ENCODE measurements at places on chromosomes 11 and 22. TPM values are rescaled to one million over a fixed set of nuclear protein-coding genes. Genes with fewer than 3 reads are reported as not detected.

The P2RX3 gene
- total RNA-seq = not detected

The RAB38 gene
- 0.97 TPM for total RNA-seq

The OLFML1 gene
- 13.2 TPM for total RNA-seq

The MMP3 gene
- 0.14 TPM for total RNA-seq

The RFPL2 gene
- not detected for total RNA-seq

The OR6A2 gene
- total RNA-seq = 0.33 TPM

The ISX gene
- total RNA-seq = not detected

The UBQLNL gene
- total RNA-seq = 0.38 TPM

The PKDREJ gene
- total RNA-seq = 0.09 TPM

The FERMT3 gene
- total RNA-seq = 44.0 TPM
